ENCODE measurements at places on chromosomes 3 and 15.

GRCh38 chr3:9196020-9196419 is 53.4 kb downstream of the SRGAP3 start:
- no peak for DNase-seq

- DNase-seq: no peak
These were observed 31.6 kb downstream of the SAXO2 start for GRCh38 chr15:82294061-82294690.

- DNase-seq: no peak
These were observed 97.2 kb upstream of the MB21D2 start for GRCh38 chr3:193014902-193015301.

DNA sequence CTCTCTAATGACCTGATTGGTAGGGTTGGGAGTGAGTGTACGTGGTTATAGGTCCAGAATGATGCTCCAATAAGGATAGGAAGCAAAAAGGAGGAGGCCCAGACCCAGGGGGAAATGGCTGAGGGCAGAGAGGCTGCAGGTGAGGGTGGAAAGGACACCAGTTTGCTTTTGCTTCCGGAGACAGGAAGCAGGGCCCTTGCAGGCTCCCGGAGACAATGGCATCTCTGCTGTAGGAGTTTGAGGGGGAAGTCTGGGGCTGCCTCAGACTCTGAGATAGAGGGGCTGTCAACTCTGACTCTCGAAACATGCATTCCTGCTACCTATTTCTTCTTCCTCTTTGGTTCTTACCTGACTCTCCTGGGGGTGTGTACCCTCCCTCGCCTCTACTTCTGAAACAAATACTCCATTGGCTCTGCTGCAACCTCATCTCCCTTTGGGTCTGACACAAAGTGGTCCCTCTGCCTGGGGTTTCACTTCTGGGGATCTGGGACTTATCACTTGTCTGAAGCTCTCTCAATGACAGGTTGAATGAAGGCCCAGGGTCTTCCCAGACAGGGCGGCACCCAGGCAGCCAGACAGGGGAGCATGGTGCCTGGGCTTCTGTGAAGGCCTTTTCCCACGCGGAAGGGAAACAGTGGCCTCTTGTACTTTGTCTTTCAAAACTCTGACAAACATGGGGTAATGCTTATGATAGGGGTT is 61.5 kb downstream of the CHRD start:
- DNase-seq: no peak

DNA sequence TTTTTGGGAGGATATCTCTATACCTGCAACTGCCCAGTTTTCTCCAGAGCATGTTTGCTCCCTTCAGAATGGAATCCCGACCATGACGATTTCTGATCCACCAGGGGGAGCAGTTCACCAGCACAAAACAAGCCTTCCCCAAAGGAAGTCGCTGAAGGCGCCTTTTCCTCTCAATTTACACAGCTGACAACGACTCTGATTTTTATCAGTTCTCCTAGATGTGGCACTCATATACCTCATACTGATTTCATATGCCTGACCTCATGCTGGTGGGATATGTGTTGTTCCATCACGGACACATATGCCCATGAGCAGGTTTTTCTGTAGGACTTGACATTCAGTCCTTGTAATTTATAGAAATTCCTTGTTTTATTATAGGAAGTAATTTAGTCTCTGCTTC is 1028.2 kb downstream of the MCTP2 start:
- peak; percentile 80 for DNase-seq

GRCh38 chr15:74144153-74144775 is 13.9 kb downstream of the ISLR2 start:
- DNase-seq: no peak

Data from OCI-M1 (cell line).